CD4-positive, CD25-positive, alpha-beta regulatory T cell (primary cell): ENCODE measurements at places on chromosomes 3 and 15.

DNA sequence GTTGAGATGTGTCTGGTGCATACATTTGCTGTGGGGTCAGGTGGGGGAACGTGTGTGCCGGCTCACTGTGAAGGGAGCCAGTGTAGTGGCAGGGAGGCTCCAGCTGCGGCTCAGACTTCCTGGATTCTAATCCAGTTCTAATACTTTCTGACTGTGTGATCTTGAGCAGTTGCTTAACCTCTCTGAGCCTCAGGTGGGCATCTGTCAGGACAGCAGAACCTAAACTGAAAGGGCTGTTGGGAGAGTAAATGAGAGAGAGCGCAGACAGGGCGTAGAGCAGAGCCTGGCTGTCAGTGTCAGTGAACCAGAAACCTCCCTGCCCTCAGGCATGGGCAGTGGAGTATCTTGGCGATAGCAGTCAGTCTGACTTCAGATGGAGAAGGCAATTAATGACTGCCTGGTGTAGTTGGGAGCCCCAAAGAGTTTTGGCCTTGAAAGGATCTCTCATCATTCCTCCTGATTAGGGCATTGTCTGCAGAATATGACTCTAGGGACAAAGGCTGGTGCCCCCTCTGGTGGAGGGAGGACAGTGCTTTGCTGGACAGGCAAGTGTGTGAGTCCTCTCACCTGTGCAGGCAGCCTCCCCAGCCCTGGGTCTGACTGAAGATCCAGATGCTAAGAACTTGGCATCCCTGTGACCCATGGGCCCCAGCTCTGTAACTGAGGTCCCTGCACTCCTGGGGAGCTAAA is 9.6 kb downstream of the KBTBD13 start:
- no peak overlapping the region for H3K4me3 ChIP-seq
- no peak overlapping the region for H3K27ac ChIP-seq
- peaks cover 9% of the 10 kb centered on the region for H3K4me1 ChIP-seq
- DNase-seq, result no peak

DNA sequence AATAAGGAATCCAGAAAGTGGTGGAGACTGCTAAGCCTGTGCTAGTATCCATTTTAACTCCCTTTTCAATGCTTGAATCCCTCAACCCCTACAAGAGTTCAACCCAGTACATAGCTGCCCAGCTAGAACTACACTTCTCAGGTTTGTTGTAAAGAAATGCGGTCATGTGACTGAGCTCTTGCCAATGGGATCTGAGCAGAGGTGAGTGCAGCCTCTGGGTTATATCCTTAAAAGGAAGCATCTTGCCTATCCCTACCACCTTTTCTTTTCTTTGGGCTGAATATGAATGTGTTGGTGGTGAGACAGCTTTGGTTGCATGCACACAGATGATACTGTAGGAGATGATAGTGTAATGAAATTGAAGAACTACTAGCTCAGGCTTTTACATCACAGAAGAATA is 139.7 kb downstream of the CADPS start:
- no peak overlapping the region for H3K4me3 ChIP-seq
- no peak overlapping the region for H3K27ac ChIP-seq
- no peaks in the 10 kb centered on the region for H3K4me1 ChIP-seq
- no peak for DNase-seq
- no peaks in the 10 kb centered on the region for H3K36me3 ChIP-seq

DNA sequence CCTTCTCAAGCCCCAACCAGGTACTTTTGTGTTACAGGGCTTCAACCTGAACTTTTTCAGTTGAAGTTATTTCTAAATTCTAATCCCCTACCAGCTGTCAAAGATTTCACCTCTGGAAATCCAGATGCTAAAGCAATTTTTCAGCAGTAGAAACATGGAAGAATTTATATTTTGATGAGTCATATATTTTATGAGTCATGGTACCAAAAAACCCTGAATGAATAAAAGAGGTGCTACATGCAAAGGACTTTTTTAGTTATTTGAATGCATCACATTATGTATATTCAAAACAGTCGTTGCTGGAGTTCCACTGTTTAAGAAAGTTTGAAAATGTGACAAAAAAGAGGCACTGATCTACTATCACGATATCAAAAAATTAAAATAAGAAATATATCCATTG is 96.0 kb upstream of the ZNF385D start:
- DNase-seq, result no peak
- H3K27ac ChIP-seq, result no peak overlapping the region
- H3K4me1 ChIP-seq, result no peaks in the 10 kb centered on the region
- no peaks in the 10 kb centered on the region for H3K36me3 ChIP-seq
- H3K4me3 ChIP-seq, result no peak overlapping the region
- H3K27me3 ChIP-seq, result no peaks in the 10 kb centered on the region

DNA sequence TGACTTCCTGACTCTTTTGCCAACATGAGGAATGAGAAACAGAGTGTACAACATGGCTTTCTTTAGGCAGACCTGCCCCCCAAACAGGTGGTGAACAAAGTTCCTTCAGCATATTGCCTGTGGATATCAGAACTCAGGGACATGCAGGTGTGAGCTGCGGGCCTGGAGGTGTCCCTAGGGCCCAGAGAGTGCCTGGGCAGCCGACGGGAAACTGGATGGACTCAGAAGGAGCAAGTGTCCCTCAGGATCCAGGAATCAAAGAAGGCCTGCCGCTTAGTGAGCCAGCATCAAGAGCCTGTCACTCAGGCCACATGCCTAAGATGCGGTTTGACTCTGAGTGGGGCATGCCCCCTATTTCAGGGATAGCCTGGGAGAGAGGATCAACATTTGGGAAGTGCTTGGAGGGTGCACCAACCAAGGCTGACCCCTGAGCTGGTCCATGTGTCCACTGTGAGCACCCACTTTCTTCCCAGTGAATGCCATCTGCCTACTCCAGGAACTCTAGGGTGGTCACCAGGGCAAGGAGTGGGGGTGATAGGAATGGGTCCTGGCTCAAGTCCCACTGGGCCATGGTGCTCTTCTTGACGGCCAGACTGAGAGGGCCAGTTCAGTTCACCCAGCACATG is 16.1 kb upstream of the POLR2M start:
- H3K27ac ChIP-seq, result no peak overlapping the region
- H3K4me1 ChIP-seq, result no peaks in the 10 kb centered on the region
- no peak for DNase-seq

DNA sequence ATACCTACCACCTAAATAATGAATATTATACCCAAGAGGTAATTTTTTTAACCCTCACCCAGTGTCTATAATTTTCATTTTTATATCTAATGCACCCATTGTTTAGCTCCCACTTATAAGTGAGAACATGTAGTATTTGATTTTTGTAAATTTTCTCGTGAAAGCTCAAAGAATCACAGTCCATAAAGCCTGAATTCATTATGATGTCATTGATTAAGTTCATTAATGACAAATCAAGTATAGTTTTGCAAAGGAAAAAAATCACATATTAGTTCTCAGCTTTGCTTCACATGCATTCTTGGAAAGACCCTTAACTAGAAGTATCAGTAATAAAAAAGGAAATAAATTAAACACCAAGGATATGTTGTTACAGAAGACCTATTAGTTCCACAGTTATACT is 425.3 kb upstream of the UBE2E2 start:
- no peak for DNase-seq
- H3K4me3 ChIP-seq, result no peak overlapping the region
- no peak overlapping the region for H3K27ac ChIP-seq

- no peaks in the 10 kb centered on the region for H3K36me3 ChIP-seq
- no peaks in the 10 kb centered on the region for H3K4me1 ChIP-seq
- no peak overlapping the region for H3K4me3 ChIP-seq
- no peak for DNase-seq
- no peak overlapping the region for H3K27ac ChIP-seq
- H3K27me3 ChIP-seq, result no peaks in the 10 kb centered on the region
Measured at GRCh38 chr3:86175051-86175536, 815.9 kb downstream of the VGLL3 start.

DNA sequence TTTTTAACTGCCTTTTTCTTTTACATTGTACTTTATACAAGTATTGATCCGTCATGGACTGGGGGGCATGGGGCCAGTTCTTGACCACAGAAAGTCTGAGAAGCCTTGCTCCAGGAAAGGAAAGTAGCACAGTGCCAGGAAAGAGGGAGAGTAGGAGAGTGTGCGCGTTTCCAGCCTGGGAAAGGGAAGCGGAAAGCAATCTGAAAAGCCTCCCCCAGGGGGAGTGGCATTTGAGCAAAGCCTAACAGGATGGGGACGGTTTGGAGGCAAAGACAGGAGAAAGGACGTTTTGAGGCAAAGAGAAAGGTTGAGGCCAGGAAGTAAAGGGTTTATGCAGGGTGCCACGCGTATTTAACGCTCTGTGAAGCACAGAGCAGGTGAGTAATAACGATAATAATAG is 116.9 kb downstream of the RORA start:
- no peaks in the 10 kb centered on the region for H3K4me1 ChIP-seq
- no peak overlapping the region for H3K4me3 ChIP-seq
